Peyer's patch (tissue), 4 donors: ENCODE measurements at places on chromosomes 12 and 14.

DNA sequence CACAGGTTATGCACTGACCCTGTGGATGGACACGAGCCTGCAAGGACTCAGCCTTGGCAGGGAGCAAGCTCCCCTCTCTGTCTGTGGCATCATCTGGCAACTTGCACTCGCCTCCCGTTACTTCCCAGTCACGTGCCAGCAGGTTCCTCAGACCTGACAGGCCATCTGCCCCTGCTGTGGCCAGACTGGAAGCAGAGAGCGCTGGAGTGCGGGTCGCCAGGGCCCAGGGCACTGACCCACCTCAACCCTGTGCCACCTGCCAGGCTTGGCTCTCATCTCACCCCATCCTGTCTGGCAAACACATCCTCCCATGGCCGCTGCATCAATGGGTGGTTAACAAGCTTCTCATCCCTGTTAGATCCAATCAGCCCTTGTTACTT lies 28.4 kb downstream of the SLC6A12 start:
- no peak for DNase-seq

GRCh38 chr14:53545217-53545616 lies 392.1 kb upstream of the DDHD1 start:
- no peak for DNase-seq

DNA sequence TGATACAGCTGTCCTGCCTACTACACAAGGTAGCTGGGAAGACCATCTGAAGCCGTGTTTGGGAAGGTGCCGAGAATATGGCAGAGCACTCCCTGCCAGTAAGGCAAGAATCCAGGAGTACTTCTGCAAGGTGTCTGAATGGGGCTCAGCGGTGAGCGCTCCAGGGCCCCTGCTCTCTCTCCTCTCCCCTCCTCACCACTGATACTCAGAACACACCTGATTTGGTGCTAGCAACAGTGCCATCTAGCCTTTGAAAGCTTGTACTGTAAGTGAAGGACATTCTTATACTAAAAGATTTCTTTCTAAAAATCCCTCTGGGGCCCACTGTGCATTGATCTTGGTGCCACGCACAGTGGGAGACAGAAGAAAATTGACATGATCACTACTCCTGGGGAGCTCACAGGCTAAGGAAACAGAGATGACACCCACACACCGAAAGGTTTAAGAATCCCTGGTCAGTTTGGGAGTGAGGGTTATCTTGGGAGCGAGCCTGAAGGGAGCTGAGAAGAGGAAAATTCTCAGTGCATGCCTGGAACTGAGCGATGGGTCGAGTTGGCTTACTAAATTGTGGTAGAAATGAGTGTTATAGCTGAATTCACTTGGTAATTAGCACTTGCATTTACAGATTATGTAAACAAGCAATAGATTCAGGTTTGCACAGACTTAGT lies 216.9 kb downstream of the NTF3 start:
- no peak for DNase-seq

GRCh38 chr12:78473136-78473535 lies 391.4 kb upstream of the SYT1 start:
- DNase-seq, result no peak

- no peak for DNase-seq
Observed at GRCh38 chr12:114000861-114001260, 34.7 kb upstream of the RBM19 start.

- no peak for DNase-seq
Observed at GRCh38 chr12:18165422-18165871, 75.5 kb upstream of the RERGL start.

- no peak for DNase-seq
Observed at GRCh38 chr14:74622257-74622656, 10.2 kb upstream of the LTBP2 start.

- DNase-seq, result no peak
Observed at GRCh38 chr12:11545484-11546330, 103.8 kb upstream of the ETV6 start.

- no peak for DNase-seq
Observed at GRCh38 chr12:67916266-67916970, 72.8 kb upstream of the IFNG-AS1 start.

- no peak for DNase-seq
Observed at GRCh38 chr12:67786086-67786485, 137.5 kb downstream of the DYRK2 start.
